GM23248 (cell line): ENCODE measurements at places on chromosomes 5 and 9. TPM values are rescaled to one million over a fixed set of nuclear protein-coding genes. Genes with fewer than 3 reads are reported as not detected.

- DNase-seq = no peak
Observed at GRCh38 chr9:135661816-135662560, 1.1 kb upstream of the LCN9 start.

DNA sequence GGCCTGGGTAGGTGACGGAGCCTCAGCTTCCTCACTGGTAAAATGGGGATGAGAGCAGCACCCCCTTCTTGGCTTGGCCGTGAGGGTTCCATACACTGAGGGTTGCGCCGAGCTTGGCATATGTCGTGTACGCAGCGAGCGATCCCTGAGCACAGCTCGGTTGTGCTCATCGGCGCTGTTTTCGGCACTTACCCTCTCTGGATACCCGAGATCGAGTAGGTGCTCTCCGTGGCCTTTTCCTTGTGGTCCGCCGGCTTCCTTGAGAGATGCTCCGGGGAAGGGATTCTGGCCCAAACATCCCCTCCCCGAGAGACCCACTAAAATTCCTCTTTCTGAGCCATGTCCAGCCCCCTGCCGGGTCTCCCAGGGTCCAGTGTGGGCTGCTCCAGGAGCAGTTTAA lies 40.0 kb upstream of the HMCN2 start:
- no peak for DNase-seq

DNA sequence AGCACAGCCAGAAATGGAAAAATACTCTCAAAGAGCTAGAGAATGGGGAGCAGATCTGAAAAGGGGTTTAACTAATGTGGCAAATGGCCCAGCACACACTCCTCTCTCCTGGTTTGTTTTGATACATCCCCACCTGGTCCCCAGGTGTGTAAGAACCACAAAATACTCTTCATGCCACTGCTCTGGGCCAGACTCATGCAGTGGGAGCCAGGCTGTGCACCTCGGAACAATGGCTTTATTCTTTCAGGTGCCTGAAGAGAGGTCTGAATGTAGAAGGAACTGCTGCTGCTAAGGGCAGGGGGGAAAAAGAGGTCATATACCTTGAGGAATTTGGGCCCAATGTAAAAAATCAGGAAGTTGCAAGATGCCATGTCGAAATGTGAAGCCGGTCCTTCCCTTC lies 123.9 kb upstream of the ADAMTSL1 start:
- DNase-seq = no peak

- DNase-seq = no peak
Observed at GRCh38 chr9:120917929-120918762, 8.4 kb downstream of the TRAF1 start.

DNA sequence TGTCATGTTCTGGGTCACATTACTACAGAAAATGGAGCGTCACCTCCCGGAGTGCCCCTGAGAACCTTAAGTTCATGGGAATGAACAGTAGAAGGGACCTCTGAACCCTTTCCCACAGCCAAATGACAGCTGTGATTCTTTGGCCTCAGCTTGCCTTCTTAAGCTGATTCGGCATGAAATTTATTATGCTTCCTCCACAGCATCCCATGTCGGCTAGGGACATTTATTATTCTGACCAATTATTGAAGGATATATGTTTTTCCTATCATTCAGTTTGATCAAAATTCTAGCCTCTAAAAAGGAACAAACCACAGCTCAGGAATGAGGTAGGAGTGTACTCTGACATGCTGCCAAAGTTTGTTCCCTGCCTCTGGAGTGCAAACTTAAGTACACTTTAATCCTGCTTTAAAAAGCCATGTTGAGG lies 440.6 kb downstream of the CETN3 start:
- DNase-seq = peak; percentile 40

DNA sequence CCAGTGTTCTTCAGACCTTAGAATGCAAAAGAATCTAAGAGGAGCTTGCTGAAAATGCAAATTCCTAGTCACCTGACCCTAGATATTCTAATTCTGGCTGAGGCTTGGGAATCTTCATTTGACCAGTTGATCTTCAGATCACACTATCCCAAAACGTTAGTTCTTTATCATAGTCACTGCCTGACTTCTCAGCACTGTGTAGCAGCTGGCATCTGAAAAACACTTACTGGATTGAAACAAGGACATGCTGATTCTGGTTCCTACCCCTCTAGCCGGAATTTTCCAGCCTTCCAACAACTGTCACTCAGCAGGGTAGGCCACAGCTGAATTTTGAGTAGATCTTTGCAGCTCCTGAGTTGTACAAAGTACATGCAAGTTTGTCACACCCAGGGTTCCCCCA lies 72.2 kb downstream of the EBF1 start:
- no peak for DNase-seq

DNA sequence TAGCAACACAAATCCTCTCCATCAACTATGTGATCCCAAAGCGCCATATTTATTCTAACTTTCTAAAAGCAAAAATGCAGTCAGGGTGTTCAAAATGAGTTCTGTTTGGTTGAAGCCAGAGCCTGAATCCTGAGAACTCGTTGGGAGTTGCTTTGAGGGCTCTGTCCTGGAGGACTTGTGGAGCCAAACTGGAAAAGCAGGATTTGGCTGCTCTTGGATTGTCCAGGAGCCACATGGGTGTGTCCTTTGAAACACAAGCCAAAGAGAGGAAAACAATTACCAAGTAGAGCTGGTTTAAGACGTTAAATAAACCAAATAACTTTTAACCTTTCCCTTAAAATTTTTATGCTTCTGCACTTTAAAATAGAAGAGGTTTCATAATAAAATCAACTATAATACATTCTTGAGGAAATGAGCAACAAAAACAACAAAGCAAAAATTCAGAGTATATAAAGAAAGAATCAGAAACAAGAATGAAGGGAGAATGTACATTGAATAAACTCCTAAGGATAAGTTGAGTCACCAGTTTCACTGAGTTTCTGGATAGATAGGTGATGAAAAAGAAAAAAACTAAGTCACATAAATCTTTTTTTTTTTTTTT lies 13.5 kb downstream of the C5orf46 start:
- no peak for DNase-seq

DNA sequence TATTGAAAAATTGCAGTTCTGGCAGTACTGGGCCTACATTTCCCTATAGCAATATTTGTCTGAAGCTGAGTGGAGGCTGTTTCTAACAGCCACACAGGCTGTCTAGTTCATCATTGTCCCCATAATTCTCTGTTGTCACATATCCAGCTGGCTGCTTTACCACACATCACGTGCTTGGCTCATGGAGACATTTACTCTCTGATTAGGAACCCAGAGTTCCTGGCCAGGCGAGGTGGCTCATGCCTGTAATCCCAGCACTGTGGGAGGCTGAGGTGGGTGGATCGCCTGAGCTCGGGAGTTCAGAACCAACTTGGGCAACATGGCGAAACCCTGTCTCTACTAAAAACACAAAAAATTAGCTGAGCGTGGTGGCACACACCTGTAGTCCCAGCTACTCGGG lies 81.4 kb downstream of the PGM5 start:
- DNase-seq = no peak

DNA sequence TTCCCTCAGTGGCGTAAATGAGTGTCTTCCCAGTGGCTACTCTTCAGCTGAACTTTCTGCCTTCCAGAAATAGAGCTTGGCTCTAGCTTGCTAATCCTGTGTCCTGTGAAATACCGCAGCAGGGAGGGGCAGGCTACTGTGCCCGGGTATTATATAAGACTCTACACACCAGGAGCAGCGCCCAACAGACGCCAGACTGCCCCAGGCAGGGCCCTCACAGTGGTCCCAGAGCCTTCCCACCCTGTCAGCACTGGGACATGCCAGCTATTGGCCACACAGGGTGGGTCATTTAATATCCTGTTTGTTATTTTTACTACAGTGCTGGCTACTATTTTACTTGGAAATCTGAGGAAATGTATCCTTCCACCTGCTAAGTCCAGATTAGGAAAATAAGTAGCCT lies 121.0 kb downstream of the FEM1C start:
- peak; percentile 47 for DNase-seq

DNA sequence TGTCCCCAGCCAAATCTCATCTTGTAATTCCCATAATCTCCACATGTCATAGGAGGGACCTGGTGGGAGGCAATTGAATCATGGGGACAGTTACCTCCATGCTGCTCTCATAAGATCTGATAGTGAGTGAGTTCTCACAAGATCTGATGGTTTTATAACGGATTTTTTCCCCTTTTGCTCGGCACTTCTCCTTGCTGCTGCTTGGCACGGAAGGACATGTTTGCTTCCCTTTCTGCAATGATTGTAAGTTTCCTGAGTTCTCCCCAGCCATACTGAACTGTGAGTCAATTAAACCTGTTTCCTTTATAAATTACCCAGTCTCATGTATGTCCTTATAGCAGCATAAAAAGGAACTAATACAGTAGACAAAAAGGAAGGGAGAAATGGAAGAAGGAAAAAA lies 76.7 kb upstream of the CCNG1 start:
- DNase-seq = no peak

DNA sequence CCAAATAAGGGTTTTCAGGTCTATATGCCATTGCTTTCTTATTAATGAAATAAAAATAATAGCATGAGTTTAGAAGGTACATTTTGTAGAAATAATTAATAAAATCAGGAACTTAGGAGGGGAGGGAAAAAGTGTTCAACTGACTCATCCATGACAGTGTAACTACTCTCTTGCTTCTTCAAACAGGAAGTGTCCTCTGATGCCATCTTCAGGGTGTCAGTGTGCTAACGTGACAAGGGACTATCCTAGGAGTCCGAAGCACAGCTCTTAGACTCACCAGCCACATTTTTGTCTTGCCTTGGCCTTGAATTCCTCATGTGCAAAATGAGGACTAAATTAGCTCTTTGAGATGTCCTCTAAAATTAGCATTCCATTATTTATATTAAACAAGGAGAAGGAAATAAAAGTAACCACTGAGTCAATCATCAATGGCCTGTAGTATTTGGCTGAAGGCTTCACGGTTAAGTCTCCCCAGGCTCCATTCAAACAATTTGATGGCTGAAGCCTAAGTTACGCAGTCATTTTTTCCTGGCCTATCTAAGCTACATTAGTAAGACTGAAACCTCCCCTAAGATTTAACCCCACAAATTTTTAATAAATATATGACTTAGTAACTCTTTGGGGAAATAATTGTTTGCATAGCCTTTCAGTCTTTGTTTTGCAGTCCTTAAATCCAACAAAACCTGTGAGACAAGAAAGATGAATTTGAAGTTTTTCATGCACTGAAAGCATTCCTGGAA lies 151.1 kb downstream of the ARL15 start:
- DNase-seq = peak; percentile 63

DNA sequence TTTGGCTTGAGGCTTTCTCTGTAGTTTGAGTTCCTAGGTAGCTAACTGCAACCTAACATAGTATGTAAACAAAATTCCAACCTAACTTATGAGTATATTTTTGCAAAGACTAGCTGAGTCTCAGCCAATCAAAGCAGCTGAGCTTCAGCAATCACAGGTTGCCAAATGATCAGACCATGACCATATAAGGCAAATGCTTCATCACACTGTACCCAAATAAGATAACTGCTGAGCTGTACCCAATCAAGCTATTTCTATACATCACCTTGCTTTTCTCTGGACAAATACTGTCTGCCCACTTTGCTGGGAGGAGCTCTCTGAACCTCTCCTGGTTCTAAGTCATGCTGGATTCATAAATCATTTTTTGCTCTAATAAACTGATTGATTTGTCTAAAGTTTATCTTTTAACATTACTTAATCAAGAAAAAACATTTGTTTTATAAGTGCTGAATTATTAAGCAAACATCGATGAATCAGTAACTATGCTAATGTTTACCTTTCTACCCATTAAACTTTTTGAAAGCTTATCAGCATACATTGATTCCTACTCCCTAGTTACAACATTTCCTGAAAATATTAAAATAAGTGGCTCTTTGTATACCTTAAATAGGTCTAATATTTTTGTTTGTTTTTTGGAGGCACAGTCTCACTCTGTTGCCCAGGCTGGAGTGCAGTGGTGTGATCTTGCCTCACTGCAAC lies 129.7 kb upstream of the PCA3 start:
- peak; percentile 33 for DNase-seq

DNA sequence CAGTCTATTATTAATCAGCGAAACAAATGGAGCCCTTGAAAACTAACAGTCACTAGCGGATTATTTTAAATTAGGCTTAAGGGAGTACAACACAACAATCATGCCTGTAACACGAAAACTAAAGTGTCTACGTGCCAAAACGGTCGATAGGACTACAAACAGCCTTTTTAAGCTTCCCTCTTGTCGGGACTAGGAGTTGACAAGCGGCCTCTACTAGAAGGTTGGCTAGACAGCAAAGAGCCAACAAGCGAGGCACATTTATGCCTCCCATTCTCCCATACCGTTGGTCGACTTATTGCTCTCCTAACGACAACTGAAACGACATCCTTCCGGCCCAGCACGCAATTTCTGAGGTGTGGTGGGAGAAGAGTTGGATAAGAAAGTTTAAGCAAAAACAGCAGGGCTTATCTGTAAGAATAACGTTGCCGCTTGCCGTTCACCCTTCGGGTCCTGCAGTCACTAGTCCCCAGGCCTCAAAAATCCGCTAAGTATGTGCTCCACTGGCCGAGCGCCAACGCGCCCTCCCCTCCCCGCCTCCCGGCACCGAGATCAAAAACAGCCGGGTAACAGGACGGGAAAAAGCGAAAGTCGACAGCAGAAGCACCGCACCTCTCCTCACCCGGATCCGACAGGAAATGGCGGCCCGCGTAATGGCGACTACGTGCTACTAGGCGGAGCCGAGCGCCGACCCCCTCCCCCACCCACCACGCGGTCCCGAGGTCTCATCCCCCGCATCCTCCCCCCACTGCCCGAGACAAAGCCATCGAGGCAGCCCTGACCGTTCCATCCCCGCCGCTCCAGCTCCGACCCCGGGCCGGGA lies 813 bp downstream of the HNRNPK start:
- peak; percentile 91 for DNase-seq

GRCh38 chr5:115531380-115531779 lies 13.2 kb downstream of the FEM1C start:
- DNase-seq = no peak

The SCGB3A1 gene
- not detected in 2 replicates for total RNA-seq

The PCDHGA2 gene
- 6.3 and 7.3 TPM in 2 replicates for total RNA-seq

The ZNF462 gene
- total RNA-seq = 2.5 and 5.0 TPM in 2 replicates

The TXN gene
- total RNA-seq = 223 and 251 TPM in 2 replicates

The SIGMAR1 gene
- total RNA-seq = 138 and 148 TPM in 2 replicates

The LYSMD3 gene
- total RNA-seq = 18.7 and 20.1 TPM in 2 replicates
